ENCODE measurements at places on chromosomes 6 and 20. TPM values are rescaled to one million over a fixed set of nuclear protein-coding genes. Genes with fewer than 3 reads are reported as not detected.
A peak's percentile ranks its signal among the peaks of the same experiment; 100 is the strongest.

DNA sequence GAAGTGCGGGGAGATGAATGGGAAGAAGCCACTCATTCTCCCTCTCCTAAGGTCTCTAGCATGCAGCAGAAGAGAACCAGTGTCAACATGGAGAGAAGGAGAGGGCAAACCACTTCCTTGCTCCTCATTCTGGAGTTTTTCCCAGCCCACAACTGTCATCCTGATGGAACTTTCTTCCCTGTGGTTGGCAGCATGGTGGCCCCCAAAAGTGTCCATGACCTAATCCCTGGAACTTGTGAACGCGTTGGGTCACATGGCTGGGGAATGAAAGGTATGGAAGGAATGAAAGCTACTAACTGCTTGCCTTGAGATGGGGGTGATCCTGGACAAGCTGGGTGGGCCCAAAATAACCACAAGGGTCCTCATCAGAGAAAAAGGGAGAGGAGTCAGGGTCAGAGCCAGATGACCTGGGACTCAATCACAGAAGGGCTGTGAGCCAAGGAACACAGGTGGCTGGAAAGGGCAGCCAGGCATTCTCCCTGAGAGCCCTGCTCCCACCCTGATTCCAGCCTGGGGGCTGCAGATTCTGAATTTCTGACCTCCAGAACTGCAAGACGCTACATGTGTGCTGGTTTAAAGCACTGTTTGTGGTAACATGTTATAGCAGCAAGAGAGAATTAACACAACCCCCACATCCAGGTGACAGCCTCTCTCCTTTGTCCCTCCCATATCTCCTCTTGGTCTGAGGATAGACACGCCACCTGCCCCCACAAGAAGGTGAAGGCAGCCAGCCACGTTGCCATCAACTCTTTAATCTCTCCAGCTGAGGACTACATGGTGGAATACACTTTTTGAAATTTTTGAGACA lies 63.2 kb downstream of the PYGB start:
- no peaks in the 10 kb centered on the region for H3K27me3 ChIP-seq
- H3K4me3 ChIP-seq, result no peak overlapping the region
- H3K27ac ChIP-seq, result peak overlapping the region; percentile 3
- no peaks in the 10 kb centered on the region for H3K36me3 ChIP-seq
- H3K4me1 ChIP-seq, result peaks cover 16% of the 10 kb centered on the region

Gene PTPRK
- 15.2 TPM for polyA plus RNA-seq

- H3K27ac ChIP-seq, result no peak overlapping the region
- H3K4me3 ChIP-seq, result no peak overlapping the region
- no peaks in the 10 kb centered on the region for H3K4me1 ChIP-seq
- no peaks in the 10 kb centered on the region for H3K27me3 ChIP-seq
Measured at GRCh38 chr6:19597809-19598320, 239.3 kb upstream of the ID4 start.

- H3K27me3 ChIP-seq, result no peaks in the 10 kb centered on the region
- no peaks in the 10 kb centered on the region for H3K4me1 ChIP-seq
- DNase-seq, result no peak
- no peak overlapping the region for H3K27ac ChIP-seq
- H3K36me3 ChIP-seq, result no peaks in the 10 kb centered on the region
- H3K4me3 ChIP-seq, result no peak overlapping the region
Measured at GRCh38 chr20:3652221-3652620, 11.0 kb downstream of the GFRA4 start.

Gene MCHR2
- polyA plus RNA-seq, result not detected

- H3K27me3 ChIP-seq, result no peaks in the 10 kb centered on the region
- H3K4me1 ChIP-seq, result no peaks in the 10 kb centered on the region
- no peak overlapping the region for H3K27ac ChIP-seq
- DNase-seq, result no peak
- H3K4me3 ChIP-seq, result no peak overlapping the region
Measured at GRCh38 chr6:89961481-89961880, 67.2 kb downstream of the GJA10 start.
